SK-N-DZ (cell line): ENCODE measurements at places on chromosomes 5 and 9.

- no peak for DNase-seq
These were observed 7.7 kb downstream of the PFN3 start for GRCh38 chr5:177392765-177393164.

- DNase-seq, result no peak
These were observed 999.6 kb upstream of the DMAC1 start for GRCh38 chr9:8799206-8799605.

DNA sequence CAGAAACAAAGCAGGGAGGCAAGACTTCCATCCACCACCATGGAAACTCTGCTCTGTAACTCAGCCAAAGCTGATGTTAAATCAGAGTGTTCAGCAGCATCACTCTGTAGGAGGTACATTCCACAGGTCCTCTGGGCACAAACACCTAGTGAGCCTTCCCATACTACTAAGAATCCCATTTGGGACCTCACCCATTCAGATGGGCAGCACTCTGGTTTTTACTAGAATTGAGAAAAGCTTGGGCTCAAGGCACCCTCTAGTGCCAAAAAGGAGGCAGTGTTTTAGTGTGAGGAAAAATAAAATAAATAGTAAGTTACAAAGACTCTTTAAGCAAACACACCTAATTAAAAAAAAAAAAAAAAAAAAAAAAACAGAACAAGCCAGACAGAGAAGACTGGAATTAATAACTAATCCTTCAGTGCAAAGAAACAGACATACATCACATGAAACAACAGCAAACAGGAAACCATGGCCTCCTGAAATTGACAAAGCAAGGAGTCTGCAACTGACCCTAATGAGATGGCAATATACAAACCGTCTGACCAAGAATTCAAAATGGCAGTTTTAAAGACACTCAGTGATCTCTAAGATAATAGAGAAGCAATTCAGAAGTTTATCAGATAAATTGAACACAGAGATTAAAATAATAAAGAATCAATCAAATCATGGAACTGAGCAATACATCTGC lies 159.5 kb downstream of the GNA14 start:
- DNase-seq, result peak; percentile 24

DNA sequence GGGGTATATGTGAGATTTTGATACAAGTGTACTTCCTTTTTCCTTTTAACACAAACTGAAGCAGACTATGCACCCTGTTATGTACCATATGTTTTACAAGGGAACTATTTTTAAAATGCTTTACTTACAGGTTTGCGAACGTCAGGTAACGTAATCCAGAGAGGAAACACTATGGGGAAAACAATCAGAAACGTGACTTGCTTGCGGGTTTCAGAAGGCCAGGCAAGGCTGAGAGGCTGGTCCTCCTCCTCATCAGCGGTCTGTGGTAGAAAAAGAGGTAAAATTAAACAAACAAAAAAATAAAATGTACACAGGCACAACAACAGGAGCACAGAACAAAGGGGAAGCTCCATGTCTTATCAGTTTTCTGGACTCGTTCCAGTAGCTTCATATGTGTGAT lies 141.2 kb downstream of the ACER2 start:
- DNase-seq, result no peak

- DNase-seq, result no peak
These were observed 424 bp downstream of the INSYN2B start for GRCh38 chr5:169979871-169980270.

- DNase-seq, result peak; percentile 77
These were observed 246.0 kb upstream of the NUDT12 start for GRCh38 chr5:103808464-103809106.

- no peak for DNase-seq
These were observed 11.4 kb downstream of the GOLGA1 start for GRCh38 chr9:124929464-124929863.

GRCh38 chr5:22651355-22651754 lies 201.8 kb downstream of the CDH12 start:
- peak; percentile 25 for DNase-seq

- peak; percentile 11 for DNase-seq
These were observed 89.6 kb downstream of the CCDC171 start for GRCh38 chr9:15642369-15642962.

GRCh38 chr5:60086583-60086982 lies 193.1 kb upstream of the PDE4D start:
- no peak for DNase-seq
